MV-4-11 (cell line): ENCODE measurements at places on chromosomes 1 and 21.
A peak's percentile ranks its signal among the peaks of the same experiment; 100 is the strongest.

DNA sequence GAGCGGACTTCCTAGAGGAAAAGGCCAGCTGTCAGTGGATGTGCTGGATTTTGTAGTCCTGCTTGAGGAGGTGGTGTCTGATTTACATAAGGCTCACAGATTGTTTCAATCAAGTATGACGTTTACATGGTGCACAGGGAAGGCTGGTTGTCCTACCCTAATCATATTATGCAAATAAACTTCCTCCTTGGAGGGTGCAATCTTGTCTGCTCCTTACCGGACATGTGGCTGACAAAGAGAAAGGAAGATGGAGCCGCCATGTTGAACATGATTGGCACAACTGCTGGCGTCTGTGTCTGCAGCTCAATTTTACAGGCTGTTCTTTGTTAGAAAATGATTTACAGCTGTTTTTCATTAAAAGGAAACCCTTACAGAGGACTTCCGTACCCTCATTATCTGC is 1656.1 kb downstream of the KCNT2 start:
- DNase-seq = no peak

DNA sequence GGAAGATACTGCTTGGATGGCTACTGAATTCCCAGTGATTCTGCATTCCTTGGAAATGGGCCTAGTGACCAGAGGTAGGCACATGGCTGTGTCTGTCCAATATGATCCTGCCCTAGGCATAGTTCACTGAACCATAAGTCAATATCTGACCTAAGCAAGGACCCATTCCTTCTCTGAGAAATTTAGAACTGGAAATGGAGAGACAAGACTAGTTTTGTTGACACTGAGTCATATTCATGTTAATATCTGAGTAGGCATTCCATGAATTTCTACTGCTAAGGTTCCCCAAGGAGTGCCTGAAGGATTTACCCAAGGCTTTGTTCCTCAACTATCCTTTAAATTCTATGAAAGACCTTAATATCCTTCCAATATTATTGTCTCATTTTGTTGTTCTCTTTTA is 329.8 kb upstream of the BEND5 start:
- DNase-seq = no peak

DNA sequence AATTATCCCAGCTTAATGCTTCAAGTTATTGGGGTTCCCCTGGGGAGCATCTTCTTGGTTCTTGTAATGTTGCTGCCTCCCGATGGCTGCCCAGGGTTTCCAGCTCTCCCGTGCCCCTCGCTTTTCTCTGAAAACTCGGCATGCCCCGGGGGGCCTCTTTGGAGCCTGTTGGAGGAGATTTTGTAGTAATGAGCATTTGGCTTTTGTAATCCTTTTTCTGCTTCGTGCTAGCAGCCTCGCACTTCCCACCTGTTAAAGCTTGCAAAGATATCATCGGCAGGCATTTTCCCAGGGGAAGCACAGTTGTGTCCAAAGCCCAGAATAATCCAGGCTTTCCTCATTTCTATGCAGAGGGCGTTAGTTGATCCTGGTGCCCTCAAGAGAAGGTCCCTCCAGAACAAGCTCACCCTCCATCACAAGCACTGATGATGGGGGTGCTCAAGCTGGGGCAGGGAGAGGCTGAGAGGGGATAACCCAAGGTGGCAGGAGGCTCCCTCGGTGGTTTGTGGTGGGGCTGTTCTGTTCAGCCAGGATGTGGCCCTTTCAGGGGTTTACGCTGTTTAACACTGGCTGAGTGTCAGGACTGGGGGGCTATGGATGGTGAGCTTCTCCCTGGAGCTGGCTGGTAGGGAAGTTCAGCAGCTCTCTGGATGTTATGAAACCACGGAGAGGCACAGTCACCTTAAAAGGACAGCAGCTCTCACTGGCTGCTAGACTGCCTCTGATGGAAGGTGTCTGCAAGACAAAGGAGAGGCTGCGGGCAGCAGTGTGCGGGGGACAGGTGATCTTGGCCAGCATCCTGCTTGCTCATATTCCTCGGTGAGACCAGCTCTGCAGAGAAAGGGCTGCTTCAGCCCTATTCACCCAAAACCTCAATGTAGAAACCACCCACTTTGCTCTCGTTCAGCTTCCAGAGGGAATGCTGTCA is 477.1 kb upstream of the VAMP3 start:
- DNase-seq = no peak

DNA sequence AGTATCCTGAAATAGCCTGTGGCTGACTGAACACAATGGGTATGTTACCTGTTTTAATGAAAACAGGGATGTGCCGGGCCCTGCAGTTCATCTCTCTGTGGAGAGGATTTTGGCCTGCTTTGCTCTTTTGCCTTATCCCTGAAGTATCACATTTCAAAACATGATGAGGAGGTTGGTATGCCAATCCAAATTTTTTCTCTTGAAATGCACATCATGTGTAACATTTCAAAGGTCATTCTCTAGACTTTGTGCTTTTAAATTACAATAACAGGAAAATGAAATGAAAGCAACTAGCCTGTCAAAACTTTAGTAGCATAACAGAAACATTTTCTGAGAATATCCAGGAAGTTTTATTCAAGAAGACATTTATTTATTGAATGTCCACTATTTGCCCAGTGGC is 118.9 kb downstream of the SLC44A5 start:
- no peak for DNase-seq

DNA sequence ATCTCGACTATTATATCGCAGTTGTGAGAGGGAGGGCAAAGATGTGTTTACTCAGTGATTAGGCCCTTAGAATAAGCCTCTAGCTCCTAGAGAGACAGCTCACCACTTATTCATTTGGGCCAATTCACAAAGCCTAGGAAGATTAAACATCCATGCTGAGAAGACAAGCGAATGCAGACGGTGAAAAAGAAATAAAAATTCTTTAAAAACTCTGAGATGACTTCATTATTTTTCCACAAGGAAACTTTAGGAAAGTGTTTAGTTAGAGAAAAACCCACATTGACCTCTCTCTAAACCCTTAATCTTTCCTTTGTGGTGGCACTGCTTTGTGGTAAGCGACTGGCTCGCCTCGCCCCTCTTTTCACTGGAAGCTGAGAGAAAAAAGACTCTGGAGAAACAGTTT is 146.8 kb upstream of the DMRTA2 start:
- no peak for DNase-seq

DNA sequence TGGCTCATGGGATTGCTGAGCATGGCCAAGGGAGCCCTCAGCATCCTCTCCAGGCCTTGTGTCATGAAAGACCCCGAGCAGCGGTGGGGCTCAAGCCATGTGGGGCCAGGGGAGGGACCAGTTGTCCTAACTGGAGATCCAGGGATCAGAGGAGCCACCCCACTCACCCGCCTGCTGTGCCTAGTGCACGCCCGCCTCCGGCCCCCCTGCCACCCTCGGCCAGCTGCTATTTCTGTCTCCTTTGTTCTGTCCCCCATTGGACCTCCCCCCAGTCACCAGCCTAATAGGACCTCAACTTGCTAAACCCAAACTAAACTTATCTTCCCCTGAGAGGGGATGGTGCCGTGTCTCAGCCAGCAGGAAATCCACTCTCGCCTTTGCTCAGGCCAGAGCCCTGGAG is 44.4 kb downstream of the TP73 start:
- no peak for DNase-seq

GRCh38 chr1:245334827-245335490 is 180.2 kb downstream of the KIF26B start:
- peak; percentile 15 for DNase-seq

GRCh38 chr1:101928829-101929228 is 67.9 kb downstream of the OLFM3 start:
- DNase-seq = no peak

DNA sequence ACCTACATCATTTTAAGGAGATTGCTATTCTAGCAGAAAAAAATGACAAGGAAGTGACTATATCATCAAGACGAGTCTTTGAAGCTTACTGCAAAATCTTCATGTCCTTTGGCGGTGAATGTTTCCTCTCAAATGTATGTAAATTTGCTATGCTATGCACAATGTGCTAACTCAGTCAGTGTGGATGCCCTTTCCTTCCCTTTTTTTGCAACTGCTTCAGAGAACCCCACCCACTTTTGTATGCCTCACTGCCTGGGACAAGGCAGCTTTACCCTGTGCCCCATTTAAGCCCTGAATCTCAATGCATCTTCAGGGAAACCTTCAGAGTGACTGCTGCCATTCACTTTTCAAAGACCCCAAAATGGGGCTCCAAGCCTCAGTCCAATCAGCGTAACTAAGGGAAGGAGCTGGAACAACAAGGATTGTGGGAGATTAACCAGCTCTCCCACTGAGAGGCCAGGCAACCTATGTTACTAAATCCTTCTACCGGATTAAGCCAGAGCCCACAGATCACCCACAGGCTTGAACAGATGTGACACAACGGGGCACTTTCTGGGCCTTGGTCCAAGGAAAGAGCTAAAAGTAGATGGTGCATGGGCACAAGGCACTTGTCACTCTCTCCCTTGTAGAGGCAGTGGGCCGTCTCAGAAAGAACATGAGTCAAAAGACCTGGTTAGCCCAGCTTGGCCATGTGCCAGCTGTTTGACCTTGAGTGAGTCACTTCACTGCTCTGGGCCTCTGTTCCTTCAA is 154.4 kb downstream of the PLPP3 start:
- DNase-seq = peak; percentile 98

DNA sequence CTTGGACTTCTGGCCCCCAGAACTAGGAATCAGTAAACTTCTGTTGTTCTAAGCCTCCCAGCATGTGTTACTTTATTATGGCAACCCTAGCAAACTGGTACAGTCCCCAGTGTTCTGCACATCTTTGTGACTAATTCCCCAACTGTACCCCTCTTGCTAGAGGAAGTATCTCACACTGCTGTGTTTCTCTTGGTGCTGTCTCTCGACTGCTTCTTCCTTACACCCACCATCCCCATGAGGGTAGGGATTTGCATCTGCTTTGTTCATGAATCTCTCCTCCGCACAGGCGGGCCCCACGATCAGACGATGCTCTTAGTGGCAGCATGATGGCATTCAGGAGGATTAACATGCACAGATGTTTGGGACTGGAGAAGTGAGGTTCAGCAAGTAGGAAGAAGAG is 46.7 kb downstream of the CLIC6 start:
- no peak for DNase-seq

GRCh38 chr1:213335084-213335483 is 284.0 kb downstream of the RPS6KC1 start:
- no peak for DNase-seq

GRCh38 chr1:156420205-156421061 is 51.4 kb downstream of the RHBG start:
- peak; percentile 46 for DNase-seq

DNA sequence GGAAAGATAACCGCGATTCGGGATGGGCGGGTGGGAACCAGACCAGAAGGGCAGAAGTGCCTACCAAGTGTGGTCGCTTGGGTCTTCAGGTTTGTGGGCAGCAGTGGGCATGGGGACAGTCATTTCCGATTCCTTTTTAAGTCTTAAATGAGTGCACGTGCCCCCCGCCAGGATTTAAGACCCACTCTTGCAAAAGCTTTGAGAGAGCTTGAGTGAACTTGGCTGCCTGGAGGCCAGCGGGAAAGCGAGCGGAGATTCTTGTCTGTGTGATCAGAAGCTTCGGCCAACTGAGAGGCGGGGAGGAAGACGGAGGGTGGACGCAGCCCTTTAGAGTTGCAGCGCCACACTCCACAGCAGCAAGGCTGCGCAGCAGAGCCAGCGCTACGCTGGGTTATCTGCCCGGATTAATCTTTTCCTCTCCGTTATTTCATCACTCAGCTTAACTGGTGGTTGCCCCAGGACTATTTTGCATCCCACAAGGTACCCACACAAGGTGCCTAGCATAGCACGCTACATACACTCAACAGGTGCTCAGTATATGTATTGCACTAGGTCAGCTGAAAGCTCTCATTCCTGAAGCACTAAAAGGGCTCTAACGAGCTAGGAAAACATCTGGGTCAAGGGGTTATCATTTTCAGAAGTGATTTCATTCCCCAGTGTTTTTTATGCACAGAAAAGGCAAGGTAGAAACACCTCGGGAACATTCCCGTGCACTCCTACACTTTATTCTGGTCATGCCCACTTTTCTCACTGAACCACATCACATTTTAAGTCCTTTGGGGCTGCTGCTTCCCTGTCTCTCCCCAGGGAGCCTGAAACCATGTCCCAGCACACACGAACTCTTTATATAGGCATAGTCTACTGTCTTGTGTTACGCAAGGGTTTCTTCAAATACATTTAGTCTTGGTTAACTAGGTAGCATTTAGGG is 1.5 kb upstream of the BATF3 start:
- DNase-seq = peak; percentile 39

GRCh38 chr1:216183007-216183406 is 240.2 kb downstream of the USH2A start:
- no peak for DNase-seq

DNA sequence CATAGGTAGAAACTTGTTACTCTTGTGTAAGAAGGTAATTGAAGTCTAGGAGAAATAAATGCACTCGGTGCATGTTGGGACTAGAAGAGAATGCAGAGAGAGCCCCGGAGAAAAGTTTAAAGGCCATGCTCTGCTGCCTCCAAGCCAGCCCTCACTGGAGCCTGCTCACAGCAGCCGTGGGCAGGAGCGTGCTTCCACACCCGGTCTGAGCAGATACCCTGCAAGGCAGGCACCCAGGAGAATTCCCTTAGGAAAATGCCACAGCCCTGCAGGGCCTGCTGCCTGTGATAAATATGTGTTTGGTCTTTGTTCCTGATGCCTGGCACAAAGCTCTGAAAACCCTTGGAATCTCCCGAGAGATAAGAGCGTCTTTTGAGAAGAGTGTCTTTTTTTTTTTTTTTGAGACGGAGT is 22.8 kb downstream of the C2CD2 start:
- DNase-seq = no peak

- no peak for DNase-seq
These were observed at the start of gene ZBTB8A for GRCh38 chr1:32538887-32539583. TSS of gene ZBTB8A (plus strand) at chr1:32539427. CDS start at chr1:32592932, 53,505 bp downstream.

GRCh38 chr1:212255705-212256307 is 29.4 kb upstream of the PPP2R5A start:
- DNase-seq = peak; percentile 87

- DNase-seq = no peak
These were observed 5.6 kb upstream of the GPR25 start for GRCh38 chr1:200867018-200867811.

DNA sequence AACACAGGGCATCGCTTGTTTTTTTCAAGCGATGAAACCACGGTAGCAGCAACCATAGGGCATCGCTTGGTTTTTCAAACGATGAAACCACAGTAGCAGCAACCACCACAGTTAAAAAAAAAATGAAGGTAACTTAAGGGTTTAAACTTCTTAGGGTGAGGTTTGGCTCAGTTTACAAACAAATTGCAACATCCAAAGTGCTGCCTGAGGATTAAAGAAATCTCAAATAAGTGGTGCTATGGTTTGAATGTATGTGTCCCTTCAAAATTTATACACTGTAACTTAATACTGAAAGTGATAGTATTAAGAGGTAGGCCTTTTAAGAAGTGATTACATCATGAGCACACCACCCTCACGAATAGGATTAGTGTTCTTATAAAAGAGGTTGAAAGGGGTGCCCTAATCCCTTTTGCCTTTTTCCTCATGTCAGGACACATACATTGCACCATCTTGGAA is 6.4 kb upstream of the GBP5 start:
- peak; percentile 20 for DNase-seq

- no peak for DNase-seq
These were observed 310.9 kb downstream of the SIPA1L2 start for GRCh38 chr1:232319072-232319471.

DNA sequence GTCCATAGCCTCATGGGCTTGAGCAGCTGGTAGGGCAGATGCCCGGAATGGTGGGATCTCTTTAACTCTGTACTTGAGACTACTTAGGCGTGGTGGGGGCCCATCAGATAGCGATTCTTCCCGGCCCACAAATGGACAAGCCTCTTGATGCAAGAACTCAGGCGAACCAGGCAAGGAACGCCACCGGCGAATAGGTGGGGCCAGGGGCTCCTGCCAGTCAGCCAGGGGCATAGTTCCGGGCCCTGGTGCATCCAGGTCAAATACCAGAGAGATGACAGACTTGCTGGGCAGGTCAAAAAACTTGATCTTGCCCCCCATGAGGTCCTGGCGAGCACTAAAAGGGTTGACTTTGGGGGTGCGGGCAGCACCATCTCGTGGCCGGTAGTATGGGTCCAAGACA is 4.8 kb upstream of the MUTYH start:
- no peak for DNase-seq
